ENCODE measurements at places on chromosomes 4 and X.

DNA sequence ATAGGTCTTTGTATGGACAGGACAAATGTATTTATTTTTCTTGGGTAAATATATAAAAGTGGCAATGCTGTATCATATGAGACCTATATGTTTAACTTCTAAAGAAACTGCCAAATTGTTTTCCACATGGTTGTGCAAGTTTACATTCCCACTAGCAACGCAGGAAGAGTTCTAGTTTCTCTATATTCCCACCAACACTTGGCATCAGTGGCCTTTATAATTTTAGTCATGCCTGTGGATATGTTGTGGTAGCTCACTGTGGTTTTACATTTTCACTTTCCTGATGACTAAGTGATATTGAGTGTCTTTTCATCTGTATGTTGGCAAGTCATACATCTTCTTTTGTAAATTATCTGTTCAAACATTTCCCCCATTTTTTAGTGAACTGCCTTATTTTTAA lies 126.0 kb downstream of the EMCN start:
- no peak for DNase-seq

DNA sequence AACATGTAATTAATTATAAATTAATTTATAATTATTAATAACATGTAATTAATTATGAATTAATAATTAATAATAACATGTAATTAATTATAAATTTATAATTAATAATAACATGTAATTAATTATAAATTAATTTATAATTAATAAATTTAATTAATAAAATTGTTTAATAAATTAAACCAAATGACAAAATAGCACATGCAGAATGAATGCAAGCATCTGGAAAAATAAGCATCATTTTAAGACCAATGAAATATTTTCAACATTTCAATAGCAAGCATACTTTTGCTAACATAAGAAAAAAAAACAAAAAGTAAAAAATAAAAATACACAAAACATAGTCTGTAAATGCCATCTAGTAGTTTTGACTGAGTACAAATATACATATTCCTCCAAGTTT lies 21.8 kb downstream of the GYPE start:
- no peak for DNase-seq

GRCh38 chrX:13899607-13900006 lies 82.7 kb upstream of the GPM6B start:
- peak; percentile 39 for DNase-seq

DNA sequence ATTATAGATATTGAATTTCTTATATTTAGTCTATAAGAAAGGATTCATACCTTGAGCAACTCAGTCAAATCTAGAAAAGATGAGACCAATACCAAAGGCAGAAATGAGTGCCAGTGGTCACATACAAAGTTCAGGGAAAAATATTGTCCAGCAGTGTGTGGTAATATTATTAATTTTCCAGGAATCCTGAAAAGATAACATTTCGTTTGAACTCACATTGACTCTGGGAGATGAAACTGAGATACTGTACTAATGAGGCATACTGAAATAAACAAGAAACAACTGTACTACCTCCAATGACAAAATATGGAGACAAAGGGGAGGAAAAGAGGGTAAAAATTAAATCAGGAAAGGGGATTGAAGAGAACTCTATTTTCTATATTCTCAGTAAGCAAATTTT lies 212.4 kb downstream of the TRAM1L1 start:
- DNase-seq: no peak

DNA sequence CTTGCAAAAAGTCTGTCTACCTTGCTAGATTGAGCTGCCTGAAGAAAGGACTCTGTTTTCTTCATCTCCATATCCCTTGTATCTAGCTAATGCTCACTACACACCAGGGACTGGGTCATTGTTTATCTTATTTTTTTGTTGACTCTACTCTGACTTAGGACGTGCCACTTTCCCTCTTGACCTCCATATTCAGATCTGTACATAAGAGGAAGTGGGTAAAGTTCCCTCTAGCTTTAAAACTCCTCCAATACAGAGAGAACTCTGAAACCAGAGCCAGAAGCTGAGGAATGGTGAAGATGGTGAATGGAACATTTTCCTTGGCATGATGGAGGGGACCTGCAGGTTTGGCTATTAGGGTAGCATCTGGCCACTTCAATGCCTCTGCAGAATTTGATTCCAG lies 2026.1 kb upstream of the TENM3 start:
- no peak for DNase-seq

GRCh38 chr4:11428231-11428898 lies at the start of gene HS3ST1:
Gene HS3ST1 (minus strand): TSS chr4:11428894. CDS start chr4:11400005, 28,889 bp downstream.
- no peak for DNase-seq

DNA sequence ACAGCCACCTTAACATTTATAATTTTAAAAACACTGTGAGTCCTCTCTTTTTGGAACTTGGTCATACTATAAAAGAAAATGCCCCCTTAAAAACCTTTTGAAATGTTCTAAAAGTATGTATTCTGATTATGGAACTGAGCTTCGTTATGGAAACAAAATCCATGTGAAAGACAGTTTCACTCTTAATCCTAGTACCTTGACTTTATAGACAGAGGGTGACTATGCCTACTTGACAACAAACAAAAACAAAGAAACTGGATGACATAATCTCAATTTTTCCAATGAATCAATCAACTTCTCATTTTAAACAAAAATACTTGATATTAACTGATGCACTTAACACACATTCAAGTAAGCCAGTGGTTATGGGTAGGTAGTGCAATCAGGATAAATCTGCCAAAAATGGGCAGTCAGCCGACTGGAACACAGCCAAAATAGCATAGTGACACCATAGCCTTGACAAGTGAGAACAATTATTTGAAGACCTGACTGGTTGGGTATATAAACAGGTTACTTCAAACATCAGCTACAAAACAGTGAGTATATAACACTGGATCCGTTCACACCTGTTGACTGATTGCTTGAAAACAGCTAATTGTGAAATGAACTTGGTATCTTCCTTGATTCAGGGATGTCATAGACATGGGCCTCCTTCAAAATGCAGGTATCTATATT lies 265.5 kb downstream of the PPP3CA start:
- no peak for DNase-seq

GRCh38 chrX:45172890-45173289 lies 27.8 kb downstream of the DIPK2B start:
- peak; percentile 51 for DNase-seq

DNA sequence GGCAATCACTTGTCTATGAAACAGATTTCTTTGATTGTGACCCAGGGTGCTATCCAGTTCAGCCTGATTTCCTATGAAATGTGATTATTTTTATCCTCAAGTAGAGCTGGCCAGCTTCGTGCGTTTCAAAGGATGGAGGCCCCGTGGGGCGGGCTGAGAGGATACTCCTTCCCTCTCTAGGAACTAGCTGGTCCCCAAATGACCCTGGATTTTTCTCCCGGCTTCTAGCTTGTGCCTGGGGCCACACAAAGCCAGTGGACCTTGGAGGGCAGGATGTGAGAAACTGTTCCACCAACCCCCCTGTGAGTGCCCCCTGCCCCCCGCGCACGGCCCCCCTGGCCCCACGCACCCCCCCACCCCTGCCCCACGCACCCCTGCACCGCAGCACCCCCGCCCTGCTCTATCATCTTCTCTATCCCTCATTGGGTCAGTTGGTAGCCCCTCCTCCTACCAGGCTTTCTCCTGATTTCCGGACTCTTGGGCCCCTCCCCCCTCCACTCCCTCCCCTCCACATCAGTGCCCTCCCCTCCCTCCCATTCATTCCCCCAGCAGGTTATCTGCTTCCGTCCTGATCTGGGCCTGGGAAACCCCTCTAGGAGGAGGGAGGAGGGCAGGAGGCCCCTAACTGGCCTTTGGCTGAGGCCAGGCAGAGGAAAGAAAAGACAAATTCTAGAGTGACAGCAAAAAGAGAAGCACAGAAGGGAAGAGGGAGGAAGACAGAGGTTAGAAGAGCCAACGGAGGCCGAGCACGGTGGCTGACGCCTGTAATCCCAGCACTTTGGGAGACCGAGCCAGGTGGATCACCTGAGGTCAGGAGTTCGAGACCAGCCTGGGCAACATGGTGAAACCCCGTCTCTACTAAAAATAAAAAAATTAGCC lies 3.3 kb downstream of the XPNPEP2 start:
- no peak for DNase-seq

GRCh38 chr4:168713253-168713652 lies 216.4 kb downstream of the PALLD start:
- peak; percentile 21 for DNase-seq

DNA sequence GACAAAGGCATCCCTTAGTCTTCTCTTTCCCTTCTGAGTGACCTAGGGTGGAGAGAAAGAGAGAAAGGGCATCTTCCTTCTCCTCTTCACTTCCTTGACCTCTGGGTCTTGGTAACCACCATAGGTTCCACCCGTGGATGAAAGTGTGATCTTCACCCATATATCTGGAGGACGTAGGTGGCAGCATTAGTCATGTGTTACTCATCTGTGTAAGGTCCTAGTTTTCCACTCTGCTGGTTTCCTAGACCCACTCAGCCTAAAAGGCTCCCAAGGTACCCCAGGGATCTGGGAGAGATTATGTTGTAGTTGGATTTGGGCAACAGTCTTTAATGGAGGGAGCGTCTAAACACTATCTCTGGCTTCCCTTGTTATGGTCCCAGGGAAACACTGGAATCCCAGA lies 45.5 kb upstream of the RAB9B start:
- no peak for DNase-seq
